ENCODE measurements at places on chromosomes 3 and 15. TPM values are rescaled to one million over a fixed set of nuclear protein-coding genes. Genes with fewer than 3 reads are reported as not detected.
A peak's percentile ranks its signal among the peaks of the same experiment; 100 is the strongest.

Gene EPHB1
- total RNA-seq = 3.8 TPM

Gene IGSF10
- 6.8 TPM for total RNA-seq

Gene NAALADL2
- total RNA-seq = 9.7 TPM

Gene CGNL1
- 56.8 TPM for total RNA-seq

Gene TLR9
- total RNA-seq = not detected

Gene GHRL
- 0.56 TPM for total RNA-seq

DNA sequence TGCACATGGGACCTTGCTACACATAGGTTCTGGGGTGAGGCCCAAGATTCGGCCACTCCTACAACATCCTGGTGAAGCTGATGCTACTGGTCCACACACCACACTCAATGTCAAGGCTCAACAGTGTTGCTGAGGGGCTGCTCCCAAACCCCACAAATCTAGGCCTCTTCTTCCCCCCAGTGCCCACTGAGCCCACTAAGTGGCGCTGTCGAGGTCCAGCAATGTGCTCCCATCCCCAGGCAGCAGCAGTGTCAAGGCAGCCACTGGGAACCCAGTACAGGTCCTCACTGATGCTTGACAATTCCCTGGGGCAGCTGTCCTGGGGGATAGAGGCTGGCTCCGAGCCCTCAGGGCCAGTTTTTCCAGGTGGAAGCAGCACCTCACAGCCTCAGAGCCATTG, 21.5 kb downstream of the SCN5A start:
- H3K27me3 ChIP-seq = no peaks in the 10 kb centered on the region
- no peaks in the 10 kb centered on the region for H3K36me3 ChIP-seq
- DNase-seq = no peak

GRCh38 chr3:113111011-113111707, 100.2 kb upstream of the BOC start:
- no peak overlapping the region for H3K4me3 ChIP-seq
- H3K4me1 ChIP-seq = no peaks in the 10 kb centered on the region
- no peak overlapping the region for H3K27ac ChIP-seq
- no peaks in the 10 kb centered on the region for H3K36me3 ChIP-seq

GRCh38 chr3:130725746-130726145, 20.9 kb downstream of the PIK3R4 start:
- H3K27me3 ChIP-seq = no peaks in the 10 kb centered on the region
- H3K4me3 ChIP-seq = no peak overlapping the region
- DNase-seq = no peak
- H3K4me1 ChIP-seq = peaks cover 5% of the 10 kb centered on the region

DNA sequence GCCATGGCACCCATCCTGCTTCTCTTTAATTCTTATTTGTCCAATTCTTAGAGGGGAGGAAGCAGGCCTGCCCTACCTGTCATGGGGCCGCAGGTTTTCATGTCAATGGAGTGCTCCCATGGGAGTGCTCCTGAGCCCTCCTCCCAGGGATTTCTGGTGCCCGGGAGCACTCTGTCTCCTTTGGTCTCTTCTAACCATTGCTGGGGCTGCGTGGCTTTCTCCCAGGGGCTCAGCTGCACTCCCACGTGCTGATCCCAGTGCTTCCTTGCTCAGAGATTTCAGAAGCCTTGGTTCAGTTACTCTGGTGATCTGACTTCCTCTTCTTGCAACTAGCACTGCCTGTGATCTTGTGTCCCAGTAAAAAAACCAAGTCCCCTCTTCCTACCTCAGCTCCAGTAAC, 68.0 kb upstream of the ARL8B start:
- H3K27me3 ChIP-seq = no peaks in the 10 kb centered on the region
- no peak overlapping the region for H3K4me3 ChIP-seq
- no peak overlapping the region for H3K27ac ChIP-seq
- H3K4me1 ChIP-seq = no peaks in the 10 kb centered on the region
- no peak for DNase-seq
- no peaks in the 10 kb centered on the region for H3K36me3 ChIP-seq

- peak; percentile 80 for DNase-seq
- peaks cover 27% of the 10 kb centered on the region for H3K4me1 ChIP-seq
- H3K27ac ChIP-seq = no peak overlapping the region
- H3K27me3 ChIP-seq = no peaks in the 10 kb centered on the region
These were observed 11.2 kb downstream of the PLA2G4B start for GRCh38 chr15:41849861-41850260.

DNA sequence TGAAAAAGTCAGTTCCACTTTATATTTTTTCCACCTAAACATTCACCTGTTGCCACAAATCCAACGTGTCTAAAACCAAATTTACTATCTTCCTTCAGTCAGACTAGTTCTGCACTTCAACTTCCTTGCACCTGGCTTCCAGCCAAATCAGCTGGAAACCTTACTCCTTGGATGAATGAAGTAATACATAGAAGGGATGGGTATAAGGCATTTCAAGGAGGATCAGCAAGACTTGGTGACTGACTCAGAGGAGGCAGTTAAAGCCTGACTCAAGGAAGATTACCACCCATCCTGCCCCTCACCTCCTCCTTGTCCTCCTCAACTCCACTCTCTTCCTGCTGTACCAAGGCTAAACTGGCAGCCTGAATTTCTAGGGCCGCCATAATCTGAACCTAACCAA, 37.1 kb downstream of the QTRT2 start:
- H3K27me3 ChIP-seq = no peaks in the 10 kb centered on the region
- no peak overlapping the region for H3K4me3 ChIP-seq
- DNase-seq = peak; percentile 59

- H3K4me1 ChIP-seq = peaks cover 4% of the 10 kb centered on the region
- no peak overlapping the region for H3K27ac ChIP-seq
These were observed 3.0 kb downstream of the ITIH4 start for GRCh38 chr3:52827441-52827840.

DNA sequence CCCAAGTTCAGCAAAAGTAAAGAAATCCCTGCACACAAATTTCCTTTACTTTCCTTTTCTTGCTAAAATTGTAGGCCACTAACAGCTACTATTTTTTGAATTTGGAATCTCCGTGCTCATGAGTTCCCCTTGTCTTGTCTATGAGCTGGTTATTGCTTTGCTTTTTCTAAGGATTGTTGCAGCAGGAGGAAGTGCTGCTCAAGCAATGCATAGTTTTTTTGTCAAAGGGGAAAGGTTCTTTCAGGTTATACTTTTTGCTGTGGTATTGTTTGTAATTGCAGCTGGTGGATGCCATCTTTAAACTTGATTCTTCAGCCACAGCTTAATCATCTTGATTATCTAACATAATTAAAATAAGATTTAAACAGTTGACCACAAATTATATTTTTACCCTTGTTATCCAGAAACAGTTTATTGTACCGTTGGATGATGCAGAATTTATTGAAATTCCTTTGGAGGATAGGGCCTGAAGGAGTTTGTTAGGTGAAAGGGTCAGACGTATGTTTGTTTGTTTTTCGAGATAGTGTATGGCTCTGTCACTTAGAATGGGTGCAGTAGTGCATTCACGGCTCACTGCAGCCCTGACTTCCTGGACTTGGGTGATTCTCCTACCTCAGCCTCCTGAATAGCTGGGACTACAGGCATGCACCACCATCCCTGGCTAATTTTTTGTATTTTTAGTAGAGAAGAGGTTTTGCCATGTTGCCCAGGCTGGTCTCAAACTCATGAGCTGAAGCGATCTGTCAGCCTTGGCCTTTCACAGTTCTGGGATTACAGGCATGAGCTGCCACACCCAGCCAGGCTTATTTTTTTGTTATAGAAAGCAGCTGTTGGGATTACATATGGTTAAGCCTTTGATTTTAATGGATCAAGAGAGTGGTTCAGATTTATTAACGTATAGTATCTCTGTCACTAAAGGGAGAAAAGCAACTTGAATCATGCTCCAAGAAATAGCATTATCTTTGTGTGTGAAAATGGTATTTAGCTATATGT, 11.7 kb downstream of the MGA start:
- no peak overlapping the region for H3K4me3 ChIP-seq
- no peak overlapping the region for H3K27ac ChIP-seq
- H3K4me1 ChIP-seq = no peaks in the 10 kb centered on the region
- no peaks in the 10 kb centered on the region for H3K27me3 ChIP-seq

DNA sequence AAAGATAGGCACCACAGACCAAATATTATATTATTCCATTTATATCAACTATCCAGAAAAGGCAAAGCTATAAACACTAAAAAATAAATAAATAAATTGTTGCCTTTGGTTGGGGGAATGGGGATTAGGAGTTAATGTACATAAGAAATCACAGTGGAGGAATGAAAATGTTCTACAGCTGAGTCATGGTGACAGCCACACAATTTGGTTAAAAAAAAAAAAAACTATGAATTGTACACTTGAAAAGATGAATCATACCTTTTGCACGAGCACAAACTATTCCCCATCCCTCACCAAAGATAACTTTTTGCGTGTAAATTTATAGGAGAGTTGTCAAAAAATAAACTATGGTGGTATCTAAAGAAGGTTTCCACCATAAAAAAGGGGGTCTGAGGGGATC, 103.2 kb downstream of the TBC1D5 start:
- peaks cover 11% of the 10 kb centered on the region for H3K4me1 ChIP-seq
- H3K27me3 ChIP-seq = no peaks in the 10 kb centered on the region
- H3K4me3 ChIP-seq = no peak overlapping the region
- H3K36me3 ChIP-seq = no peaks in the 10 kb centered on the region
- DNase-seq = no peak

- no peak for DNase-seq
- no peaks in the 10 kb centered on the region for H3K36me3 ChIP-seq
- H3K27ac ChIP-seq = no peak overlapping the region
- peaks cover 52% of the 10 kb centered on the region for H3K4me1 ChIP-seq
- H3K4me3 ChIP-seq = no peak overlapping the region
These were observed 7.7 kb downstream of the RYK start for GRCh38 chr3:134242649-134243617.
